ENCODE measurements at places on chromosomes 2 and 18. TPM values are rescaled to one million over a fixed set of nuclear protein-coding genes. Genes with fewer than 3 reads are reported as not detected.
A peak's percentile ranks its signal among the peaks of the same experiment; 100 is the strongest.

- peak overlapping the region; percentile 42 for H3K27ac ChIP-seq
- H3K4me1 ChIP-seq, result peaks cover 41% of the 10 kb centered on the region
- H3K36me3 ChIP-seq, result no peaks in the 10 kb centered on the region
- peak; percentile 82 for DNase-seq
These were observed 28.1 kb upstream of the MYCN start for GRCh38 chr2:15912203-15912602.

- peaks cover 4% of the 10 kb centered on the region for H3K4me1 ChIP-seq
- H3K27me3 ChIP-seq, result no peaks in the 10 kb centered on the region
- no peaks in the 10 kb centered on the region for H3K36me3 ChIP-seq
- H3K4me3 ChIP-seq, result no peak overlapping the region
These were observed 303.6 kb upstream of the ID2 start for GRCh38 chr2:8378016-8378810.

- H3K27ac ChIP-seq, result no peak overlapping the region
- no peaks in the 10 kb centered on the region for H3K27me3 ChIP-seq
- no peaks in the 10 kb centered on the region for H3K4me1 ChIP-seq
- H3K36me3 ChIP-seq, result no peaks in the 10 kb centered on the region
- no peak overlapping the region for H3K4me3 ChIP-seq
- no peak for DNase-seq
These were observed 288.0 kb upstream of the TNP1 start for GRCh38 chr2:217147818-217148217.

DNA sequence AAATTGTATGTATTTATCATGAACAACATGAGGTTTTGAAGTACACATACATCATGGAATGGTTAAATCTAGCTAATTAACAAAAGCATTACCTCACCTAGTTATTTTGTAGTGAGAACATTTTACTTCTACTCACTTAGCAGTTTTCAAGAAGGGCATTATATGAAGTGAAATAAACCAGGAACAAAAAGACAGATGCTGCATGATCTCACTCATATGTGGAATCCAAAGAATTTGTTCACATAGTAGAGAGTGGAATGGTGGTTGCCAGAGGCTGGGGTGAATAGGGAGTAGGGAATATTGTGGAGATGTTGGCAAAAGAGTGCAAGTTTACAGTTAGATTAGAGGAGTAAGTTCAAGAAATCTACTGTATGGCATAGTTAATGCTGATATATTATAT, 292.0 kb downstream of the ASXL3 start:
- no peak overlapping the region for H3K27ac ChIP-seq
- H3K36me3 ChIP-seq, result no peaks in the 10 kb centered on the region
- no peak overlapping the region for H3K4me3 ChIP-seq
- peak; percentile 68 for DNase-seq

- no peaks in the 10 kb centered on the region for H3K4me1 ChIP-seq
- no peak overlapping the region for H3K4me3 ChIP-seq
- peaks cover 2% of the 10 kb centered on the region for H3K27me3 ChIP-seq
- H3K36me3 ChIP-seq, result no peaks in the 10 kb centered on the region
- H3K27ac ChIP-seq, result no peak overlapping the region
These were observed 15.3 kb upstream of the TRPM8 start for GRCh38 chr2:233901884-233902283.

- peak; percentile 2 for DNase-seq
- H3K27me3 ChIP-seq, result no peaks in the 10 kb centered on the region
- no peaks in the 10 kb centered on the region for H3K4me1 ChIP-seq
- H3K36me3 ChIP-seq, result peaks cover 7% of the 10 kb centered on the region
- H3K4me3 ChIP-seq, result no peak overlapping the region
These were observed 76.5 kb downstream of the STRN start for GRCh38 chr2:36889795-36890194.

- no peak overlapping the region for H3K4me3 ChIP-seq
- no peak for DNase-seq
- no peaks in the 10 kb centered on the region for H3K27me3 ChIP-seq
- no peak overlapping the region for H3K27ac ChIP-seq
- H3K36me3 ChIP-seq, result no peaks in the 10 kb centered on the region
- no peaks in the 10 kb centered on the region for H3K4me1 ChIP-seq
These were observed 95.6 kb upstream of the LHCGR start for GRCh38 chr2:48851161-48851560.

DNA sequence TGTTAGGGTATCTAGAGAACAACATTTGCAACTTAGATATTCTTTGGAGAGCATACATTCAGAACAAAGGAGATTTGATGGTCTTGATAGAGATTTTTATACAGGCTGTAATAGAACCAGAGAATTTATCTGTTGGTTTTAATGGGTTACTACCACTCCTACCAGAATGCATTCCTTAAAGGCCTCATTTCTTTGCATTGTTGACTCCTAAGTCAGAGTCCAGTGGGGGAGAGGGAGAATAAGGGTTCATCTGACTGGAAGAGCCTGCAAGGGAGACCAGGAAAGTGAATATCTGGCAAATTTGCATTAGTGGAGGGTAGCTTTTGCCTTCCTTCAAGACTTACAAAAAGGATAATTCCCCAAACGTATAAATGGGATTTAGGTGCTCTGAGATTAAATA, 29.7 kb downstream of the AGPS start:
- no peak for DNase-seq
- no peak overlapping the region for H3K27ac ChIP-seq
- no peaks in the 10 kb centered on the region for H3K4me1 ChIP-seq
- H3K4me3 ChIP-seq, result no peak overlapping the region
- H3K27me3 ChIP-seq, result no peaks in the 10 kb centered on the region

GRCh38 chr18:22933966-22934423, 867 bp downstream of the RBBP8 start:
- H3K36me3 ChIP-seq, result peaks cover 3% of the 10 kb centered on the region
- no peaks in the 10 kb centered on the region for H3K27me3 ChIP-seq
- H3K4me1 ChIP-seq, result no peaks in the 10 kb centered on the region
- H3K27ac ChIP-seq, result peak overlapping the region; percentile 99

- no peak overlapping the region for H3K27ac ChIP-seq
- H3K4me3 ChIP-seq, result no peak overlapping the region
- DNase-seq, result no peak
- peaks cover 16% of the 10 kb centered on the region for H3K4me1 ChIP-seq
- H3K36me3 ChIP-seq, result no peaks in the 10 kb centered on the region
These were observed 159.2 kb downstream of the DDX1 start for GRCh38 chr2:15750822-15751329.

DNA sequence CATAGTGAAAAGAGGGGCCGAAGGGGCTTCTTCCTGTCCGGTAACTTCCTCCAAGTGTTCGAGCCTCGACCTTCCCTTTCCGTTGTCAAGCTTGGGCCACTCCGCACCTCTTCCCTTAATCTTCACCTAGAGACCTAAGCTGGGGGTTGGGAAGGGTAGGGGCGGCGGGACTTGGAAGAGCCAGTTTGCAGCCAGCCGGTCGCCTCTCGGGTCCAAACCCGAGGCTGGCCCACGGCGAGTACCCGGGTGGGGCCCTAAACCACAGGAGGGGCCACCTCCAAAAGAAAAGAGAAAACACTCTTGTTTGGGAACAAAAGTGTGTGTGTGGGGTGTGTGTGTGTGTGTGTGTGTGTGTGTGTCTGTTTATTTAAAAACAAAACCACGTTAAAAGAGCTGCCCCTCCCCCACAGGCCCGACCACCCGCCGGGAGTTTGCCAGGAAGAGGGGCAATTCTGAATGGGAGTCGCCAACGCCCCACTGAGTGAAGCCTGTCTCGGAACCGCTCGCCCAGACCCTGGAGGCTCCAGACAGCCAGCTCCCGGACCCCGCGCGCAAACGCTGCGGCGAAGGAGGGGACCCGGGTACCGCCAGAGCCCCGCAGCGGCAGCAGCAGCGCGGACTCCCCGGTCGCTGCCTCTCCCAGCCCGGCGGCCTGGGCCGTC, 488 bp upstream of the RHOB start:
- peak overlapping the region; percentile 90 for H3K27ac ChIP-seq
- peak overlapping the region; percentile 95 for H3K4me3 ChIP-seq
- no peaks in the 10 kb centered on the region for H3K27me3 ChIP-seq
- peaks cover 36% of the 10 kb centered on the region for H3K4me1 ChIP-seq
- peak; percentile 37 for DNase-seq

DNA sequence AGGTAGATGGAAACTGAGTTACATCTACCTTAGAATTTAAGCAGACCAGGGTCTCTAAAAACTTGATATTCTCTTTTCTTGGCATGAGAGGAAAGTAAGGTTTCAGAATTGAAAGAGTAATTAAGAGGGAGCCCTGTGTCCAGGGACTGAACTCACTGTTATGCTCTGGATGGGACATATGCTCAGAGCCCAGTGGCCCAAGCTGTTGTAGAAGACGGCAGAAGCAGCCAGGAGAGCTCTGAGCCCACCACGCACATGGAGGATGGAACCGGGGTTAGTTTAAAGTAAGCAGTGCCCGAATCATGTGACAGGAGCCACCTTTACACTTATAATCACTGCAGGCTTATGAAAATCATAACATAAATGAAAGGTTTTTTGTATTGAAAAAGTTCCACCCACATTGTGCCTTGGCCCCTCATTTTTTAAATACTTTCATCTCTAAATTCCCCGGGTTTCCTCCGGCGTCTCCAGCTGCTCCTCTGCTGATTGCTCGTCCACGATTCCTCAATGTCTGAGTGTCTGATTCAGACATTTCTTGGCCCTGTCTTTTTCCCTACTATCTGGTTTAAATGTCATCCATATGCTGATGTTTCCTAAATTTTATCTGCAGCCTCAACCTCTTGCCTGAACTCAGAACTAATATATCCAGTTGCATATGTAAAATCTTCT, 36.1 kb upstream of the SPTBN1 start:
- peak overlapping the region; percentile 73 for H3K27ac ChIP-seq
- H3K27me3 ChIP-seq, result no peaks in the 10 kb centered on the region
- H3K4me3 ChIP-seq, result no peak overlapping the region

DNA sequence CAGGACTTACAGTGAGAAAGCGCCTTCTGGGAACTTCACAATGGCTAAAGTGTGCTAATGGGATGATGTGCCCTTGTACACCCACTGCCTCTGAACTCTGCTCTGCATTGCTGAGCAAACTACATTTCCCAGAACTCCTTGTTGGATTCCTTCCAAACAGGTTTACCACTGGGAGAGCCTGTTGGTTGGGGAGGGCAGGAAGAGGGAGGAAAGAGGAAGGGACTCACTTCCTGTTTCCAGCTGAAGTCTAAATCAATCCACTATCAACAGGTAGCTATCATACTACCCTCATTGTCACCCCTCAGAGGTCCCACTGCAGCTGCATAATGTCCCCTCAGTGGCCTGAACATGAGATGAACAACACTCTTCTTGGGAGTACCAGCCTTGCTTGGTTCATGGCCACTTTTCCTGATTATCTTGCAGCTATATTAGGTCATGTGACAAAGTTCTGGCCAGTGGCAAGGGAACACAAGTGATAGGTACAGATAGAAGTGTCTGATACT, 109.7 kb downstream of the MSH2 start:
- H3K4me3 ChIP-seq, result no peak overlapping the region
- no peaks in the 10 kb centered on the region for H3K4me1 ChIP-seq
- H3K27ac ChIP-seq, result no peak overlapping the region
- no peaks in the 10 kb centered on the region for H3K27me3 ChIP-seq
- no peak for DNase-seq

- peak; percentile 61 for DNase-seq
- no peak overlapping the region for H3K27ac ChIP-seq
- H3K27me3 ChIP-seq, result peaks cover 13% of the 10 kb centered on the region
- peaks cover 35% of the 10 kb centered on the region for H3K4me1 ChIP-seq
- H3K4me3 ChIP-seq, result no peak overlapping the region
- no peaks in the 10 kb centered on the region for H3K36me3 ChIP-seq
These were observed 31.1 kb upstream of the INHBB start for GRCh38 chr2:120314690-120315366.

DNA sequence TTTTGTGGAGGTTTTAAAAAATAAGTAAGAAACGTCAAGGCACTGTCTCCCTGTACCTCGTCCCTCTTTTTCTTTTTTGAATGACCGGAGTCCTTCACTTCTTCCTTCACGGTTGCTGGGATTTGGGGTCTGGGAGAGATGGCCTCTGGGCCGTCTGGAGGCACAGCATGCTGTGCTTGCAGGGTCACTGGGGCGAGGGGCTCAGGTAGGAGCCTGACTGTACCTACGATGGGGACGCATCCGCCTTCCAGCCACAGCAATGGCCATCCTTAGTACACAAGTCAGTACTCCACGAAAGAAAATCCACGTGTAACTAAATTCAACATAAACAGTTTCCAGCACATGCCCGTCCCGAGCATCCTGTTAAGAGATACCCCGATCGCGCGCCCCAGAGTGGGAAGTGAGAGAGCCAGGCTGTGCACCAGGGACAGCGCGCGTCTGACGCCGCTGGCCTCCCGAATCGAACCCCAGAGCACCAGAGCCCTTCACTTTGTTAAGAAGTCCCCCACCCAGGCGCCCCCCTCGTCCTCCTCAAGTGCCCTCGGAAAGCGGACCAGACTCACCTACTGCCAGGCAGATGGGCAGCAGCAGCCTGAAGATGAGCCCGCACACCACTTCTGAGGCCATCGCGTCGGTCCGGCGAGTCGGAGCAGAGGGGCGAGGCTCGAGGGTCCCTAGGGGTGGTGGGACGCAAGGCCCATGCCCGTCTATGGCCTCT, 1.2 kb downstream of the PIEZO2 start:
- peak overlapping the region; percentile 60 for H3K4me3 ChIP-seq
- H3K27ac ChIP-seq, result peak overlapping the region; percentile 13
- H3K4me1 ChIP-seq, result peaks cover 24% of the 10 kb centered on the region
- DNase-seq, result peak; percentile 30
- H3K36me3 ChIP-seq, result no peaks in the 10 kb centered on the region
- H3K27me3 ChIP-seq, result peaks cover 47% of the 10 kb centered on the region

- H3K27ac ChIP-seq, result no peak overlapping the region
- DNase-seq, result no peak
- H3K27me3 ChIP-seq, result no peaks in the 10 kb centered on the region
- no peak overlapping the region for H3K4me3 ChIP-seq
- no peaks in the 10 kb centered on the region for H3K36me3 ChIP-seq
- peaks cover 5% of the 10 kb centered on the region for H3K4me1 ChIP-seq
These were observed 126.1 kb upstream of the LTBP1 start for GRCh38 chr2:32820701-32821100.

DNA sequence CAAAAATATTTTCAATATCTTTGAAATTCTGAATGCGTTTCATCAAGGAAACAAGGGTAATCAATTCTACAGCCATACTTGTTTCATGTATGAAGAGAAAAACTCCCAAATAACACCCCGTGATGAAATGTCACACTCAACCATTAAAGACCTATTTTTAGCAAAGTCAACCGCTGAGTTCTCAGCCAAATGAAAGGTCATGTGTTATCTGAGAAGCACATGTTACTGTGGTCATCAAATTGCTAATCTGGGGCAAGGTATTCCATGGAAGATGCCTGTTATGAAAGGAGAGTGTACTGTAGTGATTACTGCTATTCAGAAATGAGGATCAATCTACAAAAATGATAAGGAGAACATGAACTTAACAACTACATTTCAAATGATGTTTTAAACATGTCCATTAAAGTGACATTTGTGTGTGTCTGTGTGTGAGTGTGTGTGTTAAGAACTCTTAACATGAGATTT, 126.7 kb downstream of the BCL2 start:
- H3K36me3 ChIP-seq, result no peaks in the 10 kb centered on the region
- DNase-seq, result peak; percentile 63
- H3K4me1 ChIP-seq, result peaks cover 15% of the 10 kb centered on the region

The MRO gene
- total RNA-seq, result 0.22 TPM

The MROH2A gene
- not detected for total RNA-seq

The POTEE gene
- not detected for total RNA-seq

The RAPGEF4 gene
- 1.2 TPM for total RNA-seq

The UGT1A3 gene
- not detected for total RNA-seq

The METTL8 gene
- total RNA-seq, result 16.7 TPM

All from muscle of leg (tissue), 16 donors.